ENCODE measurements at places on chromosomes 5 and 9. TPM values are rescaled to one million over a fixed set of nuclear protein-coding genes. Genes with fewer than 3 reads are reported as not detected.
A peak's percentile ranks its signal among the peaks of the same experiment; 100 is the strongest.

Gene AIF1L
- total RNA-seq = 26.9 TPM

- peak; percentile 36 for DNase-seq
Observed at GRCh38 chr5:143010351-143010750, 240.2 kb downstream of the ARHGAP26 start.

- no peak for DNase-seq
Observed at GRCh38 chr9:121505903-121506735, 6.5 kb upstream of the GGTA1 start.

- peak; percentile 72 for DNase-seq
Observed at GRCh38 chr5:22557251-22557650, 295.9 kb downstream of the CDH12 start.

Gene HACD4
- not detected for total RNA-seq

Data from G401 (cell line).